ENCODE measurements at places on chromosomes 2 and 18.

GRCh38 chr2:124563426-124563825 is 538.3 kb downstream of the CNTNAP5 start:
- DNase-seq: no peak

DNA sequence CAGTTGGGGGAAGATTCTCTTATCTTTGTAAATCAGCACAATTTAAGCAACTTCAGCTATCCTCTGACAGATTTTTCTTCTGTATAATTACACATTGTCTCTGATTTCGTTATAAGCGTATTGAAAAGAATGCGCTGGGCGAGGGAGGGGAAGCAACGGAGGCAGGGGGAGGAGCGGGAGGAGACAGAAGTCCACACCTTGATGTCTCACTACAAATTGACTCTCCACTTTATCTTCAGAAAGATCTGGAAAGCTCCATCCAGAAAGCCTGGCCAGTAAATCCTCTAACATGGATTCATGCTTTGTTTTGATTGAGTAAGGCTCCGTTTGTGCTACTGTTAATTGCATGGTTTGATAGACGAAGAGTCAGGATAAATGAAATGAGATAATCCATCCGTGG is 76.6 kb downstream of the SMIM21 start:
- no peak for DNase-seq

DNA sequence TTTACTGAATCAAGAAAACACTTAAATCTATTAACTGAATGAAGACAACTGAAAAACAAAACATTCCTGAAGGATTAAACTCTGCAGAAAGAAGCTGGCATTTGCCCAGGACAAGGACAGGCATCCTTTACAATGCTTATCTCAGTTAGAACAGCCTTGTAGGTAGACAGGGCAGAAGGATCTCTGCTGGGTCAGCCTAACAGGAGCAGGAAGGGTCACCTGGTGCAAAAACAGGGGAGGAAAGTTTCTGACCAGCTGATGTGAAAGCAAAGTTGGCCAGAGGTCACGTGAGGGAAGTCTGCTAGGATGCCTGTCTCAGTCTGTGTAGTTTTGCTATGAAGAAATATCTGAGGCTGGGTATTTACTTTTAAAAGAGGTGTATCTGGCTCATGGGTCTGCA is 348.6 kb downstream of the ANAPC1 start:
- no peak for DNase-seq

- DNase-seq: no peak
Measured at GRCh38 chr2:207805566-207806226, 36.0 kb upstream of the FZD5 start.

DNA sequence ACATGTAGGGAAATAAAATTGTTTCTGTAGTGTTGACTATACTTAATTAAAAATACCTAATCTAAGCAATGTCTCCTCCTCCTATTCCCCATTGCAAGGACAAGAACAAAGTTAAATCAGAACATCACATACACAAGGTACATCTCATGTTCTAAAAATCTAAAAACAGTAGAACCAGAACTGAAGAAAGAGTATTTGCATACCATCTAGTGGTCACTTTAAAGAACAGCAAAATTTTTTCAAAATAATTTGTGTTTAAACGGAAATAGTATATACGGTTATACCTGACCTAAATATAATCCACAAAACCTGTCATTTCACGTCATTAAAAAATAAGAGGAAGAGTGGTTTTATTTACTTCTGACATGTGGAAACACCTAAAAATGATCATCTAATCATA is 294.3 kb upstream of the KCNH7 start:
- DNase-seq: no peak

DNA sequence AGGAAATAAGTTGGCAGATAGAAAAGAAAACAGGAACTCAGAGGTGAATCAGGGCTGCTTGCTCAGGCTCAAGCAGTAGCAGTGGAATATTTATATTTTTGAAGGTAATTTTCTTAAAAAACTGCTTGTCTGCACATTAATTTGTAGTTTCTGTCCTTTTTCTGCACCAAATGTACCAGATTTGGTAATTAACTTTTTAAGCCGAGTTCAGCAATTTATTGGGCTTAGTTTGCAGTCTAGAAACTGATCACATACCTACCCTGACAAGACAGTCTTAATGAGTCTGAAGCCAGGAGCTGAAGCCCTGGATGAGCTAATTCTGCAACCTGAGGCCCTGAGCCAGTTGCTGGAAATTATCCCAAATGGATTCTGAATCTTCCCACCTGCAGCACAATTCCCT is 647.0 kb downstream of the TDRD15 start:
- no peak for DNase-seq

GRCh38 chr2:30702694-30703093 is 104.6 kb downstream of the CAPN13 start:
- no peak for DNase-seq

- no peak for DNase-seq
Measured at GRCh38 chr2:180842461-180842860, 137.9 kb upstream of the UBE2E3 start.

DNA sequence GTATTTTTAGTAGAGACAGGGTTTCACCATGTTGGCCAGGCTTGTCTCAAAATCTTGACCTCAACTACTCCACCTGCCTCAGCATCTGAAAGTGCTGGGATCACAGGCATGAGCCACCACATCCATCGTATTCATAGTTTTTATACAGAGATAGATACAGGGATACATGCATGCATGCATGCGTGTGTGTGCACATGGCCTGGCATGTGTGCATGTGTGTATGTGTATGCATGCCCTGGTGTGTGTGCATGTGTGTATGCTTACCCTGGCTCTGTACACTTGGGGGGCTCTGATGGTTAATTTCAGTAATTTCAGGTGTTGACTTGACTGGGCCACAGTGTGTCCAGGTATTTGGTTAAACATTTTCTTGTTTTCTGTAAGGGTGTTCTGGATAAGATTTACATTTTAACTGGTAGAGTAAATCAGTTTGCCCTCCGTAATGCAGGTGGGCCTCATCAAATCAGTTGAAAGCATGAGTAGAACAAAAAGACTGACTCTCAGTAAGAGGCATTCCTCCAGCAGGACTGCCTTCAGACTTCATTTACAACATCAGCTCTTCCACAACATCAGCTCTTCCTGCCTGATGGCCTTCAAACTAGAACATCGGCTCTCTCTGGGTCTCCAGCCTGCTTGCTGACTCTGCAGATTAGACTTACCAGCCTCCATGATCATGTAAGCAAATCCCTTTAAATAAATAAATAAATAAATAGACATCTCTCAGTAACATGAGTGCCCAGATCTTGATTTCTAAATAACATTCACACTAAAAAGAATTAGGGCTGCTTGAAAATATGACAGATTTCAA is 30.8 kb downstream of the SESTD1 start:
- no peak for DNase-seq

DNA sequence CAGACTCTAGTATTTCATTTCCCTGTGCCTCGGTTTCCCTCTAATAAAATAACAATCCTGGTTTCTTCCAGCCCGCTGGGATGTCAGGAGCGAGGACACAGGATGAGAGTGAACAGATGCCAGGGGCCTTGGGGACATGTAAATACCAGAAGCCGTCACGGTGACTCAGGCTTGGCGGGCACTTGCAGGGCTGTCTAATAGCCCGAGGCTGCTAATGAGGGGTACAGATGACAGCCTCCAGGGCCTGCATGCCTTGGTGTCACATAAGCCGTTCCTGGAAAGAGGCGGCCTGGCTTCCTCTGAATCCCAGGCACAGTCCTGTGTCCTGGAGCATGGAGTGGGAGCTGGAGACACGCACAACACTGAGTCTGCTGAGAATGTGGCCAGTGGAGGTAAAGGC is 28.2 kb downstream of the HS1BP3 start:
- no peak for DNase-seq

- no peak for DNase-seq
Measured at GRCh38 chr2:44596537-44597320, 235.0 kb downstream of the CAMKMT start.

DNA sequence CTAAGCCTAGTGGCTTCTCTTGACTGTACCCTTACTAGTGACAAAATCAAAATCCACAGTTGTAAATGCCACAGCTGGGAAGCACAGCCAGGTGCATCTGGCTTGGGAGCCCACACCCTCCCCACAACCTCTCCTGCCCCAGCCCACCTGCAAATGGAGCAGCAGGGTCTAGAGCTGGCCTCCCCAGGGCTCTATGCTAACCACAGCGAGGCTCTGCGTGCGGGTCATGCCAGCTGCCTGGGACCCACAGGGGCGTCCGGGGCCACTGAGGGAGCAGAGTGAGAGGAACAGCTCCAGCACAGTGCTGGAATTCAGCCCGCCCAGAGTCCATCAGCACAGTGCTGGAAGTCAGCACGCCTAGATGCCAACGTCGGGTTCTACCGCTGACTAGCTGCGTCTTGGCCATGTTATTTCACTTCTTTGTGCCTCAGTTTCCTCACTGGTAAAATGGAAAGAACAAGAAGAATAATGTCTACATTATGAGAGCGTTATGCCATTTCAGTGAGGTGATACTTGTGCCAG is 109.1 kb upstream of the ID2 start:
- no peak for DNase-seq

DNA sequence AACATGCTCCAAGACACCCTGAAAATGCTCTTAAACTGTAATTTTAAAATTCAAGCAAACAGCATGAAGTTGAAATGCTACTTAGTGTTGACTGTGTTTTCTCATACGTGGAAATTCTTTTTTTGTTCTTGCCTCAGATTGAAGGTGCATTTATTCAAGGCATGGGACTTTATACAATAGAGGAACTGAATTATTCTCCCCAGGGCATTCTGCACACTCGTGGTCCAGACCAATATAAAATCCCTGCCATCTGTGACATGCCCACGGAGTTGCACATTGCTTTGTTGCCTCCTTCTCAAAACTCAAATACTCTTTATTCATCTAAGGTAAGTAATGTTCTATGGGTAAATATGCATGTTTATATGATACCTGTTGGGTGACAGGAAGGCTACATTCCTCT is 82.7 kb downstream of the AOX1 start:
- DNase-seq: no peak

DNA sequence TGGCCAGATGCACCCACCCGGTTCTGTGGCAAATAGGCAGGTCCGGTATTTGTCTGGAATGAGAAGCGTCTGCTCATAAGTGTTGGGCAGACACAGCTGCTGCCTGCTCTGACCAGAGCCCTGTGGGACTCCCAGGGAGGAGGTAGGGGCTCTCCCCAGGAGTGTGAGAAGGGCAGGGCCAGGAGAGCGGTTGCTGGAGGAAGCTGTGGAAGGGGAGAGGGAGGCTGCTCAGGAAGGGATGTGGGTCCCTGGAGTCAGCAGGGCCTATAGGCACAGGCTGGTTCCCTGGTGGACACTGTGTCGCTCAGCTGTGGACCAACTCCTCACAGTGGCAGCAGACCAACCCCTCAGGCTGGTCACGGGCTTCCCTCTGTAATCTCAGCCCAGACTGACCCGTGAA is 109.2 kb downstream of the DYSF start:
- DNase-seq: no peak

DNA sequence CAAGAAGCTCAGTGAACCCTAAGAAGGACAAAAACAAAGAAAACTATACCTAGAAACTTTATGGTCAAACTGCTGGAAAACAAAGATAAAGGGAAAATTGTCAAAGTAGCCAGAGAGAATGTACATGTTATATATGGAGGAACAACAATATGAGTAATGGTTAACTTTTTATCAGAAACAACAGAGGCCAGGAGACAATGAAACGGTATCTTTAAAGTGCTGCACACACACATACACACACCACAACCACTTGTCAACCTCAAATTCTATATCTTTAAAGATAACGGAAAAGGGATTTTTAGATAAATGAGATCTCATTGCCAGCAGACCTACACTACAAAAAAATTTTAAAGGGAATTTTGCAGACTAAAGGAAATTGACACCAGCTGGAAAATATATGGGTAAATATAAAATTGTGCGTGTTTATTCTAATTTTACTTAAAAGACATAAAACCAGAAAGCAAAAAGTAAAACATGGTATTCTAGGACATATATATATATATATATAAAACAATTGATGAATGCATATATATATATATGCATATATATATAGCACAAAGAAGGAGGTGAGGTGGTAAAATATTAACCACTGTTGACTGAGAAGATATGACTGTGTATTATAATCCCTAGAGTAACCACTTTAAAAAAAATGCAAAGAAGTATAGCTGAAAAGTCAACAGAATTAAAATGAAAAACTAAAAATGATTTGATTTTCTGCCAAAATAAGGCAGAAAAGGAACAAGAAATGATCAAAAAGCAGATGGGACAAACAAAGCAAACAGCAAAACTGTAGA is 172.0 kb downstream of the SRBD1 start:
- DNase-seq: no peak

GRCh38 chr18:12327510-12328178 is 19.6 kb downstream of the TUBB6 start:
- DNase-seq: peak; percentile 59

GRCh38 chr2:191010887-191011885 is 2.8 kb downstream of the STAT1 start:
- DNase-seq: no peak

GRCh38 chr2:26843041-26843440 is 4.9 kb upstream of the DPYSL5 start:
- DNase-seq: no peak

- DNase-seq: no peak
Measured at GRCh38 chr2:287471-287885, 413 bp downstream of the ALKAL2 start.

DNA sequence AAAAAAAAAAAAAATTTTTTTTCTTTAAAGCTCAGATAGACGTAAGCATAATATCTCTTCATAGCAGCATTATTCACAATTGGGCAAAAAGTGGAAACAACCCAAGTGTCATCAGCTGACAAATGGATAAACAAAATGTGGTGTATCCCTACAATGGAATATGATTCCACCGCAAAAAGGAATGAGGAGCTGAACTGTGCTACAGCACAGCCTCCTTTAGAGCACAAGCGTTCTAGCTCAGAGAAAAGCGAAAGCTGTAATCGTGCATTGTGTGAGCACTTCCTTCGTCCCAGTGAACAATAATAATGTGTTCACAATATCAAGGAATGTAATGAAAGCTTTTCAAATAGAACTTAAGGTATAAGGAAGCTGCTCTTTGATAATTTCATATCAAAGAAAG is 11.7 kb upstream of the CHMP1B start:
- no peak for DNase-seq

- no peak for DNase-seq
Measured at GRCh38 chr2:195317550-195317949, 339.5 kb upstream of the SLC39A10 start.

GRCh38 chr2:239151201-239152131 is 249.4 kb downstream of the HDAC4 start:
- DNase-seq: no peak

- DNase-seq: no peak
Measured at GRCh38 chr2:217820904-217821303, 181.9 kb downstream of the TNS1 start.

- no peak for DNase-seq
Measured at GRCh38 chr2:45942237-45942738, 290.8 kb downstream of the PRKCE start.

Measured in effector memory CD8-positive, alpha-beta T cell (primary cell).